Naive B cell (primary cell): ENCODE measurements at places on chromosomes 3 and 15. TPM values are rescaled to one million over a fixed set of nuclear protein-coding genes. Genes with fewer than 3 reads are reported as not detected.

Gene MYZAP
- 11.4 TPM for polyA plus RNA-seq

Gene C3orf49
- not detected for polyA plus RNA-seq

Gene GRM2
- not detected for polyA plus RNA-seq

Gene SLC38A3
- not detected for polyA plus RNA-seq

Gene CLEC3B
- polyA plus RNA-seq: not detected

Gene CHRFAM7A
- polyA plus RNA-seq: not detected

Gene PRR23C
- not detected for polyA plus RNA-seq

Gene TGM5
- polyA plus RNA-seq: not detected

Gene SLC24A5
- polyA plus RNA-seq: not detected

Gene CCDC39
- polyA plus RNA-seq: not detected

Gene SNTN
- not detected for polyA plus RNA-seq

Gene AHSG
- polyA plus RNA-seq: not detected

Gene FBXO40
- polyA plus RNA-seq: 0.17 TPM

GRCh38 chr3:177419904-177420601 lies 222.8 kb upstream of the TBL1XR1 start:
- DNase-seq: no peak

- DNase-seq: no peak
Observed at GRCh38 chr3:101521211-101521701, 8.2 kb upstream of the SENP7 start.

- DNase-seq: no peak
Observed at GRCh38 chr3:155097009-155097349, 16.9 kb downstream of the MME start.

GRCh38 chr15:59833366-59833765 lies 144.2 kb upstream of the BNIP2 start:
- no peak for DNase-seq

- no peak for DNase-seq
Observed at GRCh38 chr3:10284496-10284895, 8.3 kb downstream of the GHRL start.

DNA sequence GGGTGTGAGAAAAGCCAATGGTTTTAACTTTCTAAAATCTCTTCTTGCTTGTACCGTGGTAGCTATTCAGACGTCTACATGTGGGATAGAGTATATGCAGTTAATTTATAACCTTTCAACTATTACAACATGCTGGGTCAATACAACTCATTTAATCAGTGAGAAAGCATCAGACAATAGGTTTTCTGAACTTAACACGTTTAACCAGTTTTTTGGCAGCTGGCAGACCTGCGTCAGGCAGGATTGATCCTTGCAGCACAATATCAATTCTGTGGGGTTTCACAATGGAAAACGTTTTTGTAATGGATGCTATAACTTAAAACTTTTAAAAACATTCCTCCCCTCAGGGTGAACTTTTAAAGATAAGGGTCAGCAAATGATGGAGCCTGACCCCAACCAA lies 6.5 kb downstream of the GNB5 start:
- DNase-seq: no peak

GRCh38 chr15:40584191-40584590 lies 9.9 kb upstream of the KNL1 start:
- DNase-seq: no peak

DNA sequence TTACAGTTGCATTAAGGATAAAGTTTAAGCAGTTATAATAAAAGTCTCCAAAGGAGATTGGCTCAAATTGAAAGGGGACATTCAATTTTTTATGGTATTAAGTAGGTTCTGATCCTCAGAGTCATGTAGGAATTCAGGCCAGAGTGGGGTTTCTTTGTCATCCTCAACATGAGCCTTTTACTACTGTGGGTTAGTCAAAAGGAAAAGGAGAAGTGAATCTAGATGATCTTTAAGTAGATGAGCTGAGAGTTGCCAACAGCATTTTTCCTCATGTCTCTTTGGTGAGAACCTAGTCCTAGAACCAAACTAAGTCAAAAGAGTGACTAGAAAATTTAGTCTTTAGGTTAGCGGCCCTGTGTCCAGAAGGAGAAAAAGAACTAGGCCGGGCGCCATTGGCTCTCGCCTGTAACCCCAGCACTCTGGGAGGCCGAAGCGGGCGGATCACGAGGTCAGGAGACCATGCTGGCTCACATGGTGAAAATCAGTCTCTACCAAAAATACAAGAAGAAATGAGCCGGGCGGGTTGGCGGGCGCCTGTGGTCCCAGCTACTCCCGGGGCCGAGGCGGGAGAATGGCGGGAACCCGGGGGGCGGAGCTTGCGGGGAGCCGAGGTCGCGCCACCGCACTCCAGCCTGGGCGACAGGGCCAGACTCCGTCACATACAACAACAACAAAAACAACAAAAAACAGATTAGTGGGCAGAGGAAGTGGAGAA lies 4.2 kb upstream of the CHL1 start:
- no peak for DNase-seq

DNA sequence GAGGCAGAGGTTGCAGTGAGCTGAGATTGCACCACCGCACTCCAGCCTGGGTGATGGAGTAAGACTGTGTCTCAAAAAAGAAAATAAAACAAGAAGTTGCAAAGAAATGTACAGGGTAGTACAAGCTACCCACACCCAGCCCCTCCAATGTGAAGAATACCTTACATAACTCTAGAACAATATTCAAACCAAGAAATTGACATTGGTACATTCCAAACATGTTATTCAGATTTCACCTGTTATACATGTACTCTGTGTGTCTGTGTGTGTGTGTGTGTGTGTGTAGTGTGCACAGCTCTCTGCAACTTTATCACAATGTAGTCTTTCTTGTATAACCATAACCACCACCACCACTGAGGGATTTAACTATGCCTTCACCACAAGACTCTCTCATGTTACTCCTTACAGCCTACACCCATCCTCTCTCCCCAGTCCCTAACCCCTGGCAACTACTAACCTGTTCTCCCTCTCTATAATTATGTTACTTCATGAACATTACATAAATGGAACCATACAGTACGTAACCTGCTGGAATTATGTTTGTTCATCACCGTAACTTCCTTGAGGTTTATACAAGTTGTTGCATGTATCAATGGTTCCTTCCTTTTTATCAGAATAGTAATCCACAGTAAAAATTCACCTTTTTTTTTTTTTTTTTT lies 16.2 kb upstream of the TJP1 start:
- no peak for DNase-seq

DNA sequence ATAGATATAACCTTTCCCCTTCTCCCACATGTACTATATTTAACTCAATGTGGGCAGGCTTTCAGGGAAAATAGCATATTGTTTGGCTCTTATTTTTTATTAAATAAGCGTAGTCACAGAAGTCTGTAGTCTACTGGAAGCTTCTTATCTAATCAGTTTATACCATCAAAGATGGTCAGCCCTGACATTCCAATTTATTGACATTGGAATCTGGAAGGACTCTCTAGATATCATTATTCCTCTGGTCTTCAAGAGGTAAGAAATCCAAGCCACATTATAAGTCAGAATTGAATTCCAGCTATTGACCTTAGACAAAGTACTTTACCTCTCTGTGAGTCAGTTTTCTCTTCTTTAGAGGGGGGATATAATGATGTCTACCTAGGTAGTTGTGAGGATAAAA lies 38.5 kb upstream of the SCAANT1 start:
- DNase-seq: no peak

GRCh38 chr3:30693470-30694120 lies 87.2 kb downstream of the TGFBR2 start:
- DNase-seq: peak; percentile 63

GRCh38 chr3:123423031-123423430 lies 25.9 kb downstream of the ADCY5 start:
- no peak for DNase-seq

DNA sequence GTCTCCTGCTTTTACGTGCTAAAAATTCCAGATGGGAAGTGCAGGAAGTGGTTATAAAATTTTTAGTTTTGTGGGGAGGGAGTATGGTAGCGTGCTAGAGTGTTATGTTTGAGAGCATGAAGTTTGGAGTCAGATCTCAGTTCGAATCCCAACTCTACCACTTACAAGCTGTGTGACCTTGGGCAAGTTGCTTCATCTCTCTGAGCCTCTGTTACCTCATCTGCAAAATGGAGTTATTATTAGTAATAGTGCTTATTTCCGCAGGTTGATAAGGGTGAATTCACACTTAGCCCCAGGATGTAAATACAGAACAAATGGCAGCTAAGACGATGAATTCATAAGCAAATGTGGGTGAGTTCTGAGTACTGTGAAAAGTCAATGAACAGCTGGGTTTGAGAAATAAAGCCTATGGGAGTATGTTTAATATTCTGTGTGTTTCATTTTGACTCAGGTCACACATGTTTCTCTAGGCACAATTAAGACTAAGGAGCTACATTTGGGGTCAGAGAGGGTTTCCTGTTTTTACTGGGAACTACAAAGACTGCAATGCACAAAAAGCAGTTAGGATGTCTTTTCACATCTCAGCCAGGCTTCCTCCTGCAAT lies 73.1 kb upstream of the FEZF2 start:
- no peak for DNase-seq

DNA sequence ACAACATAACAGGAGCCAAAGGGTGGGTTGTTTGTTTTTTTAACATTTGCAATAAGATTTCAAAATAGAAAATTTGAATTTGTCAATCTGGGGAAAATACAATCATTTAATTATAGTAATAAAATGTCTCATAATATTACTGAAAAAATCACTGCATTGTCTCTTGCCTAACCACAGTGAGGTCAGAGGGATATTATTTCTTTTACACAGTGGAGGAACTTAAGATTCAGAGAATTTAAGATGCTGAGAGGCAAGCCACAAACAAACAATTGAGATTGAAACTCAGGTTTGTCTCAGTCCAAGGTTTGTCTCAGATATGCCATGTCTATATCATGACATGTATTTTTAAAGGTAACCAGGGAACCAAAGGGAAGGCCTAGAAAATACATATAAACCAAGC lies 428.7 kb downstream of the FOXP1 start:
- no peak for DNase-seq

DNA sequence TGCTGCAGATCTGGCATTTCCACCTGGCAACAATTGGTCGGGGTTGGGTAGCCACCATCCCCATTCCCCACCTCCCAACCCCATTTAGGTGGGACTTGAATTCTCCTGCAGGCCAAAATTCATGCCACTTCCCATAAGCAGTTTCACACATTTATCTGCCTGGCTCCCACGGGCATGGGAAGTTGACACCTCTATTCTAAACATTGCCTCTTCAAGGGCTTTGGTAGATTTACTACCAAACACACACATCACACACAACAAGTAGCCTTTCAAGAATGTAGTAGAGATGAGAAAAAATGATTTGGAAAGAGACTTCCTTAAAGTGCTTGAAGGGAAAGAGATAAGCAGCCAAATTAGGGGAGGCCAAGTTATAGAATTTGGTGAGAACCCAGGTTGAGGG lies 30.9 kb downstream of the ZBTB38 start:
- DNase-seq: no peak

- DNase-seq: no peak
Observed at GRCh38 chr3:28039829-28040228, 201.6 kb upstream of the CMC1 start.

- no peak for DNase-seq
Observed at GRCh38 chr15:63597038-63597790, at the start of gene FBXL22. Gene FBXL22 (plus strand): TSS chr15:63597387. CDS start chr15:63597393, 6 bp downstream.

- no peak for DNase-seq
Observed at GRCh38 chr3:69271098-69271497, 114.8 kb downstream of the FRMD4B start.

- no peak for DNase-seq
Observed at GRCh38 chr15:32747921-32748342, 30.1 kb downstream of the GREM1 start.

- no peak for DNase-seq
Observed at GRCh38 chr3:172354931-172355499, 93.2 kb downstream of the GHSR start.

DNA sequence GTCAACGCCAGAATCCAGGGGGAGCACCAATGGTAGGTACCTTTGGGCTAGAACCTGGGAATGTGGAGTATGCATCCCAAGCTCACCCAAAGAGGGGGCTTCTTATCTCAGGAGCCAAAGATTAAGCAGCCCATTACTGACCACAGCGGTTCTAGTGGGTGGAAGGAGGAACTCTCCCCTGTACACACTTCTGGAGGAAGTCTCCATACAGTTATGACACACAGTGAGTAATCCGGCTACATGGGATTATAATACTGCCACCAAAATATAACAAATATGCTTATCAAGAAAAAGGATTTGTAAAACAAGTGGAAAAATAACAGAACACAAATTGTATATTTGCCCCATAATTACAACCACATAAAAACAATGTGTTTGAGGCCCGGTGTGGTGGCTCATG lies 8.4 kb downstream of the MYO1E start:
- no peak for DNase-seq

DNA sequence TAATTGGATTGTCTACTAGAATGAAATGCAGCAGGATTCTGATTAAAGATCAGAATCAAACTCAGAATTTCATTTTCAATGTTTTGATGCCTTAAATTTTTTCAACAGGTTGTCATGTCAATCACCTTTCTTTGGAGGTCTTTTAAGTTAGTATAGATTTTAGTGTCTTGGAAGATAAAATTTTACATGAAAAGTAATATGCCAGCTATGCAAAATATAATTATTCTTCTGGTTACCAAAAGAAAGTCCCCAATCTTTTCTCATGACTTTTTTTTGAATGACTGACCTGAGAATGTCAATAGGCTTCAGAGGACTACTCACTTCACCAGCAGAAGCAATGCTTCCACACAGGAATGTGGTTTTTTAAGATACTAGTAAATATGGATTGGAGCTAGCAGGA lies 4.3 kb downstream of the FGF7 start:
- no peak for DNase-seq

- no peak for DNase-seq
Observed at GRCh38 chr3:196323016-196323415, 5.0 kb upstream of the DYNLT2B start.

DNA sequence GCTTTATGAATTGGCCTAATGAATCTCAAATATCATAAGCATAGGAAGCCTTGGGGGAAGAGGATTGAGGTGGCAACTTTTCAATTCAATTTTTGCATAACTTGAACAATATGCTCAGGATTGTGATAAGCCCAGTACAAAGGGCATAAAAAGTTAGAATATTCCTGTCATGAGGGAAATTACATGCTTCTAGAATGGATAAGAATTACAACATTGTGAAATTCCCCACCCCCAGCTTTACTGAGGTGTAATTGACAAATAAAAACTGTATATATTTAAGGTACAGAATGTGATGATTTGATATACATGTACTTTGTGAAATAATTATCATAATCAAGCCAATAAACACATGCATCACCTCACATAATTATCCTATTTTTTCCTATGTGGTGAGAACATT lies 132.6 kb upstream of the TNIK start:
- DNase-seq: no peak
